ENCODE measurements at places on chromosomes 7 and 10.

GRCh38 chr10:101140084-101140949 lies 9.2 kb downstream of the TLX1 start:
- no peak for DNase-seq

GRCh38 chr7:37410305-37411229 lies 38.1 kb downstream of the ELMO1 start:
- DNase-seq, result no peak

DNA sequence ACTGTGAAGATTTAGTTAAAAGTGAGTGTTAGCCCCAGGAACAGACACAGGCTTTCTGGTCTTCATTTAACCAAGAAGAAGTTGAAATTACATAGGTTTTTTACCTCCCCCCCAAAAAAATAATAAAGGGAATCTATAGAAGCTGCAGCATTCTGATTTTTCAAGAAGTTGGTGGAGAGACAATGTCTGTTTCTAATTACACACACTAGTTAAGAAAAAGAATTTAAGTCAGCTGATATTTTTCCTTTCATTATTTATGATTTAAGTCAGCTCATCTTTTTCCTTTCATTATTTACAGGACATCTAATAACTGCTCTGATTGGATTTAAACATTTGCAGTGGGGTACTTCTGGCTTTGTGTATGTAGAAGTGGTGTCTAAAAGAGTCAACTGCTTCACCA lies 201.4 kb upstream of the NRP1 start:
- DNase-seq, result no peak

- DNase-seq, result no peak
Observed at GRCh38 chr7:48183965-48184364, 12.7 kb downstream of the ABCA13 start.
